NAMALWA (cell line): ENCODE measurements at places on chromosomes 3 and 15.

GRCh38 chr3:45435961-45436360 lies 47.6 kb downstream of the LARS2 start:
- DNase-seq = no peak

- DNase-seq = no peak
These were observed 64.9 kb upstream of the RAD18 start for GRCh38 chr3:9028134-9028533.

DNA sequence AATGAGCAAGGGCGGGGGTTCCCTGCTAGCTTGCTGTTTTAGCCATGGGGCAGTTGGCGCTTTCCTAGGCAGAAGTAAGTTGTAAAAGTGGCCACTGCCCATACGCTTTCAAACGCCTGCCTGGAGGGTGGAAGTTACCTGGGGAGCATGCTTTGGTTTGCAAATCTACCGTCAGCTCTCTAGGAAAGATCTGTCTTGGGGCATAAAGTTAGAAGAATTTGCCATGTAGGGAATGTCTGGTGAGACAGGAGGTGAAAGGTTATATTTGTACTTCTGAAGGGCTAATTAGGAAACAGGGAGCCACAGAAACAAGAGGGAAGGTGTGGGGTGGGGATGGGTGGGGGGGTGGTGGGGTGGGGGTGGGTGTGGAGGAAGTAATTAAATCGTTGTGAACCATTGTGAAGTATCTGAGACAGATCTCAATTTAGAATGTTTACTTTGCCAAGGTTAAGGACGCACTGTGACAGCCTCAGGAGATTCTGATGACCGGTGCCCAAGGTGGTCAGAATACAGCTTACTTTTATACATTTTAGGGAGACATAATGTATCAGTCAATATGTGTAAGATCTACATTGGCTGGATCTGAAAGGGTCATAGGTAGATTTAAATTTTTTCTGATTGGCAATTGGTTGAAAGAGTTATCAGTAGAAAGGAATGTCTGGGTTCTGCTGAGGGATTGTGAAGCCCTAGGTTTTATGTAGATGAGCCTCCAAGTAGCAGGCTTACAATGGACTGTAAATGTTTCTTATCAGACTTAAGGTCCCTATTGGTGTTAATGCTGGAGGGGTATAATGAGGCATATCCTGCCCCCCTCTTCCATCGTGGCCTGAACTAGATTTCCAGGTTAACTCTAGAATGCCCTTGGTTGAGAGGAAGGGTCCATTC lies 62.0 kb upstream of the GCNT3 start:
- no peak for DNase-seq

DNA sequence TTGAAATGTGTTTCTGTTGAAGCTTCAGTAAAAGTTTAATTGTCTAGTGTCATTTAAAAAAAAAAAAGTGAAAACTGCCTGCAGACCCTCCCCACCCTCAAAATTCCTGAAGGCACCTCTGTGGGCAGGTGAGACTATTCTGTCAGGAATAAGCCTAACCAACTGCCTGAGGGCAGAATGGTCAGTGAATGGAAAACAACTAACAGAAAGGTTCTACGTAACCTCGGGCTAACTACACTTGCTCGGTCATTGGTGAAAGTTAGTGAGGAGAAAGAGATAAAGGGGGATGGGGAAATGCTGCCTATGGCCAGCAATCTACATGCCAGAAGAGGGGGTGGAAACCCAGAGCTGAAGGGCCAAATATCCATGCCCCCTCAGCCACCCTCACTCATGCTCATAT lies 108.6 kb upstream of the SLC24A5 start:
- DNase-seq = no peak

GRCh38 chr15:74333093-74333492 lies 34.4 kb downstream of the CYP11A1 start:
- no peak for DNase-seq
